ENCODE measurements at places on chromosomes 13 and 19.

DNA sequence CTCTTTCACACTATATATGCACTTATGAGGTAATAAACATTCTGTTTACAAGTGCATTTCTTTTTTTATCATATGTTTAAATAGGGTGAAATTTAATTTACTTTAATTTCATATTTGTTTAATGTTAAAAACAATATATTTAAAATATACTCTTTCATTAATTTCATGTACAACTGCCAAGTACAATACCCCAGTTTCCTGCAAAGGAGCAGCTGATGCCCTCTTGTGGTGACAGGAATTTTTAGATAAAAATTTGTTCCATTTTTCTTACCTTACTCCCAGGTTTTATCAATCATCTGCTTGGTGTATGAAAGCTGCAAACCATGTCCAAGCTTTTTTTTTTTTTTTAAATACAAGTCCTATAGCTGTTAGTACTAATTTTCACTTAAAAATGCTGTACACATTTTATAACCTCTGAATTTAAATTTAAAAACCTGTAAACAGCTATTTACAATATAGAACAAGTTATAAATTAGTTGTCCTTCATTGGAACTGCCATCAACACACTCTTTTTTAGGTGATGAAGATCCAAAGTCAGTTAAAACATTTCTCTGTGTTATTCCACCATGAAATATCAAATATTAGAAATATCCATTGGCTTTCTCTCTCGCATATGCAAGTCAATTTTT is 4.9 kb downstream of the PCDH20 start:
- DNase-seq = no peak

- DNase-seq = no peak
Measured at GRCh38 chr13:79560954-79561353, 80.0 kb downstream of the NDFIP2 start.

- DNase-seq = no peak
Measured at GRCh38 chr13:88800505-88800904, 1129.3 kb downstream of the SLITRK5 start.

DNA sequence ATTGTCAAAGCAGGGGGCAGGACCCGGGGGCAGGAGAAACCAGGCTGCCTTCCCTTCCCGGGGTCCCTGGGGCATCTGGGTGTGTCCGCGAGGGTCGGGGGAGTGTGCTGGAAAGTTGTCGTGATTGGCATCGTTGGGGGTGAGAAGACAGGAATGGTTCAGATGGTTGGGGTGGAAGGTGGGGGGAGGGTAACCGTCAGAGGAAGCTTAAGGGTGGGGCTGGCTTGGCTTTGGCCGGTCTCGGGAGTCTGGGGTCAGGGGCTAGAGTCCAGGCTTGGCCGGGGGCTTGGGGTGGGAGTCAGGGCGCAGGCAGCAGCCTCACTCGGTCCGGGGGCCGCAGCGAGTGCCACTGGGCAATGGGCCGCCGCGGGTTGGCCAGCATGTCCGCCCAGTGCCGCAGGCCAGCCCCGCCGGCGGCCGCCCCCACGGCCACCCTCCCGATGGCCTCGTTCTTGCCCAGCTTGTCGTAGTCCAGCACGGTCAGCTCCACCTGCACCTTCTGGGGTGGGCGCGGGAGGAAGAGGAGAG is 6.8 kb upstream of the DNAAF3 start:
- no peak for DNase-seq

- no peak for DNase-seq
Measured at GRCh38 chr13:94248454-94249228, 230.8 kb downstream of the DCT start.

- no peak for DNase-seq
Measured at GRCh38 chr13:93806861-93807260, 580.3 kb downstream of the GPC6 start.

Data from NCI-H2081 treated with DMSO at 0.1 percent for 48 hours (cell line).